ENCODE measurements at places on chromosomes 7 and 10. TPM values are rescaled to one million over a fixed set of nuclear protein-coding genes. Genes with fewer than 3 reads are reported as not detected.

The CNTNAP2 gene
- 0.11 TPM for total RNA-seq

DNA sequence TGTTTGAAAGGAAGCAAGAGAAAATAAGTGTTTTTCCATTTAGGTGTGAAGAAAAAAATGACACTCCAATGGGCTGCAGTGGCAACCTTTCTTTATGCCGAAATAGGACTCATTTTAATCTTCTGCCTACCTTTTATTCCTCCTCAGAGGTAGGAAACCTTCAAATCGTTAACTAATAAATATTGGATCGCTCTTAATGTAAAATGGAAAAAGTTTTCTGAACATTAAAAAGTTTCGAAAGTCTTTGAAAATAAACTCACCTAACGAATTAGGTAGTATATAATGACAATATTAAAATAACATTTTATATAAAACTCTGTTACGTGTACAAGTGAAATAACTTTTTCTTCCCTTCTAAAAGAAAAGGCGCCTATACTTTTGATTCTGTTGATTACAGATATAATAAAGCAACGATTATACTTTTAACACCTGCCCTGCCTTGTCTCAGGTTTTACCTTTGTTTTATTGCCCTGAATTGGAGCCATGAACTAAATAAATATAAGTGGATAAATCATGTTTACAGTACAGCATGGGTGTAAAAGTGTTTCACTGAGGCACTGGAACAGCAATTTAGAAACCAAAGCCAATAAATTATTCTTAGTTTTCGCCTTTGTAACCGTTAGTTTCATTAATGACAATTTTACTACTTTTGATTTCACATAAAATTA is 804 bp downstream of the BCAP29 start:
- DNase-seq: no peak

DNA sequence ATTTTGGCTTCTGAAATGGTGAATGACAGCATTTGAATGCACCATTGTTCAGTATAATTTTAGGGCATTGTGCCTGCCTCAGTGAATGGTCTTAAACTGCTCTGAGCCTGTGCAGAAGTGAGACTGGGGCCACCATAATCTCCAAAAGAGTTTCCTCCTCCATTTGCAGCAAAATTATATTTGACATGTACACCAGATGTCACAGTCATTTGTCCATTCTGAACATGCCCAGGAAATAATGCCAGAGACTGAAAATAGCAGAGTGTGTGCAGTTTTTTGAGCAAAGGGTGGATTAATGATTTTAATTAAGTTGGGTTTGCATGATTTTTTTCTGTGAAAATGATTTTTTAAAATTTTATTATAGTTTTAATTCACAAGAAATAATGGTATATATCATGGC is 26.4 kb upstream of the SLC35B4 start:
- no peak for DNase-seq

- DNase-seq: no peak
These were observed 155.6 kb downstream of the SH3PXD2A start for GRCh38 chr10:103699611-103700435.

DNA sequence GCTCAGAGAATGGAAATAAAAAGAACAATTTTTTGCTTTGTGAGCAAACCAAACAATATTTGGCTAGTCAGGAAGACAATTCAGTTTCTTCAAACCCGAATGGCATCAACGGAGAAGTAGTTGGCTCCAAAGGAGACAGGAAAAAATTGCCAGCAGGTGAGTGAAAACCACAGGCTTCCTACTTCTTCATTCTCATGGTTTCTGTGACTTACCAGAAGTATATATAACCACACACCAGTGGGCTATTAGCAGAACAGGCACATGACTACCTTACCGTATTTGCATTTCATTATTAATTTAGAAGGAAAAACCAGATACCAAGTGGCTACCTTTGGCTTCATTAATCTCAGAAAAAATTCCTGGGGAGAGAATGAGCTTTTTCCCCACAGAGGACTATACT is 8.8 kb downstream of the TDRD1 start:
- DNase-seq: no peak

DNA sequence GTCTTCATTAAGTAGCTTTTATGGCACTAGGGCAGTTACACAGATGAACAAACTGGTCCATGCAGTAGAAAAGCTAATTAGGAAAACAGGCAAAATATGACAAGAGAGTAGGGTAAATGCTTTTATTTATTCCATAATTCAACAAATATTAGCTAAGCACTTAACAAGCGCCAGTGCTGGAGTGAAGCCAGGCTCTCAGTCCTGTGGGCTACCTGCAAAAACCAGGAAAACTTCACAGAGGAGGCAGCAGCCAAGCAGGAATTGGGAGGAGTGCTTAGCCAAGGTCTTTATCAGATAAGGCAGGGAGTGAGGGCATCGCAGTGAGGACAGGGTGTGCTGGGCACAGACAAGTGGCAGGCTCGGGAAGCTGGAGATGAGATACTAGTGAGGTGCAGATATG is 4.9 kb upstream of the KAT6B start:
- DNase-seq: no peak

The TNKS2 gene
- total RNA-seq: 39.7 TPM

The CNNM1 gene
- total RNA-seq: 1.9 TPM

GRCh38 chr10:17236468-17237148 is 8.6 kb downstream of the VIM start:
- no peak for DNase-seq

The SLC29A4 gene
- total RNA-seq: 0.11 TPM

The CRYGN gene
- total RNA-seq: 0.46 TPM

GRCh38 chr10:1050554-1050953 is 1.6 kb upstream of the IDI1 start:
- no peak for DNase-seq

- no peak for DNase-seq
These were observed 8.8 kb downstream of the ADAP1 start for GRCh38 chr7:945556-946255.

DNA sequence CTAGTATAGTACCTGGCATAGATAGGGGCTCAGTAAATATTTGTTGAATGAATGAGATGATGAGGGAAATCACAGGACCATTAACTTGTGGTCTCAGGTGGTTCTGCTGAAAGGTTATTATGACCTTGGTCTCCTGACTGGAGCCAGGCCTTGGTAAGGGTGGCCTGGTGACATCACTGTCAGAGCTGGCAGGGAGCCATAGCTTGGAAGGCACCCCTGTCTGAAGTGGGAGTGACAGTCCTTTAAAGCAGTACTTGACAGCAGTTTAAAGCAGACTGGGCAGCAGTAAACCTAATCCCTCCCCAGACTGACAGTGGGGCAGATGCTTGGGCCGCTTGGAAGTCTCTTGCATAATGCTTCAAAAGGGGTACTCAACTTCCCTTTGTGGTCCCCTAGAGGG is 13.4 kb downstream of the DPCD start:
- DNase-seq: no peak

DNA sequence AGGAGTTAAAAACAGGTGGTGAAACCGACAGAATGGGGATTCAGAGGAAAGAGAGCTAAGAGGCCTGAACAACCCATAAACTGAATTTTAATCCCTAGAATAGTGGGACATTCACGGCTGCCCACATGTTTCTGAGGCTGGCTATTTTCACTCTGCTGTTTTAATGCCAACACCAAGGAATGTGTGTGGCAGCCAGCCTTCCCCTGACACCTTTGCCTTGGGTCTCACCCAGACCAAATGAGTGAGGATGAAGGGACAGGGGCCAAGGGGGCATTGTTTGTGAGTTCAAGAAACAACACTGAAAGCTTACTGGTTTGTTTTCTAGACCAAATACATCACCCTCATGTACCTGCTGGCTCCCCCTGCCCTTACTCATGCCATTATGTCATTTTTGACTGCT is 164.3 kb downstream of the JAZF1 start:
- no peak for DNase-seq

GRCh38 chr10:60288256-60288655 is 101.4 kb downstream of the ANK3 start:
- no peak for DNase-seq

The TBRG4 gene
- 105 TPM for total RNA-seq

GRCh38 chr7:155466814-155467733 is 9.1 kb downstream of the EN2 start:
- DNase-seq: no peak

DNA sequence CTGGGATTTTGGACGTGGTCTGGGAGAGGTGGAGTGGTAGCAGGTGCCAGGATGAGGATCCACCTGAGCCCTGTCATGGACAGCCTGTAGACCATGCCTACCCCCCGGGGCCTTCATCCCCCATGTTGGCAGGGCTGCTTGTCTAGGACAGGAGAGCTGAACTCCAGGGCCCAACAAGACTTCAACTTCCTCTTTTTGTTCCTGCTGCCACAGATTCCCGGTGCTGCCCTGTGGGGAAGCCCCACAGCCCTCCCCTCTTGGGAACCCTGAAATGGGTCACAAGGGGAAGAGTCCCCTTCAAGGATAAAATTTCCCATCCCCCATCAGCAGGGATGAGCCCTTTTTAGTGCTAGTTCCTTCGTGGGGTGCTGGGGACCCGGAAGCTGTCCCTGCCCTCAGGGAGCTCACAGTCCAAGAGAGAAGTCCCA is 1.3 kb upstream of the CUEDC2 start:
- no peak for DNase-seq

- no peak for DNase-seq
These were observed 61.7 kb downstream of the ICA1 start for GRCh38 chr7:8200316-8200715.

- DNase-seq: no peak
These were observed 194.3 kb upstream of the DGKB start for GRCh38 chr7:15096853-15097252.

The LAMB1 gene
- not detected for total RNA-seq

DNA sequence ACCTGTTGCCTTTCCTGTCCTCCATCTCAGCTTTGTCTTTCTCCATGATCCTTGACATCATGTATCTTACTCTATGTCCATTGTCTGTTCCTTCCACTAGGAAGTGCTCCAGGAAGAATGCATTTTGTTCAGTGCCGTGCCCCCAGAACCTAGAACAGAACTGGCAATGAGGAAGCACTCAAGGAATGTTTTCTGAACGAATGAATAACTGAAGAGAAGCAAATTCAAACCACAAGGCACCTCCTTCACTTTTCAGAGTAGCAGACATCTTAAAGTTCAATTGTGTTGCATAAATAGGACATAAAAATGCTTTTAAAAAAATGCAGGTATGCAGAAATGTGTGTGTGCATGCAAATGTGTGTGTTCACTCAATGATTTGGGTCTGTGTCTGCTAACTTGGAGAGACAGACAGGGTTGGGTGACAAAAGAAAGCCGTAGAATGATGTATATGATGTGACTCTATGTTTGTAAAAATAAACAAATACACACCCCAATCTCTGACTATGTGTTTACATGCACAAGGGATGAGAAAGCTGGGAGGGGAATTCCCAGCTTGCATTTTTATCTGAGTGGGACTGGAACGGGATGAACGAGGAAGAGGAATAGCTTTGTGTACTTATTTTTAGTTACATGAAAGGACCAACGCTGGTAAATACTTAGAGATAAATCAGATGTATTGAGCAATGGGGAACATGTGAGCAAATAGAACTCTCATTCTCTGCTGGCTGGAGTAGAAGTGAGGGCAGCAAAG is 237.7 kb downstream of the FANK1 start:
- DNase-seq: no peak

DNA sequence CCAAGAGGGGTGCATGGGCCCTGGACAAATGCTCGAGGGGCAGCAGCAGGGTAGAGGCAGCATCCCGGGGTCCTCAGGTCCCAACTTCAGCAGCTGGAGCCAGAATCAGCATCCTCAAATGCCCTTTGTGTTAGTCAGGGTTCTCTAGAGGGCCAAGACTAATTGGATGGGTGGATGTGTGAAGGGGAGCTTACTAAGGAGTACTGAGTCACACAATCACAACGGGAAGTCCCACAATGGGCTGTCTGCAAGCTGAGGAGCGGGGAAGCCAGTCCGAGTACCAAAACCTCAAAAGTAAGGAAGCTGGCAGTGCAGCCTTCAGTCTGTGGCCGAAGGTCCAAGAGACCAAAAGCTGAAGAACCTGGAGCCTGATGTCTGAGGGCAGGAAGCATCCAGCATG is 162.9 kb upstream of the TCERG1L start:
- DNase-seq: no peak

GRCh38 chr10:28125701-28126100 is 126.8 kb upstream of the ODAD2 start:
- no peak for DNase-seq

DNA sequence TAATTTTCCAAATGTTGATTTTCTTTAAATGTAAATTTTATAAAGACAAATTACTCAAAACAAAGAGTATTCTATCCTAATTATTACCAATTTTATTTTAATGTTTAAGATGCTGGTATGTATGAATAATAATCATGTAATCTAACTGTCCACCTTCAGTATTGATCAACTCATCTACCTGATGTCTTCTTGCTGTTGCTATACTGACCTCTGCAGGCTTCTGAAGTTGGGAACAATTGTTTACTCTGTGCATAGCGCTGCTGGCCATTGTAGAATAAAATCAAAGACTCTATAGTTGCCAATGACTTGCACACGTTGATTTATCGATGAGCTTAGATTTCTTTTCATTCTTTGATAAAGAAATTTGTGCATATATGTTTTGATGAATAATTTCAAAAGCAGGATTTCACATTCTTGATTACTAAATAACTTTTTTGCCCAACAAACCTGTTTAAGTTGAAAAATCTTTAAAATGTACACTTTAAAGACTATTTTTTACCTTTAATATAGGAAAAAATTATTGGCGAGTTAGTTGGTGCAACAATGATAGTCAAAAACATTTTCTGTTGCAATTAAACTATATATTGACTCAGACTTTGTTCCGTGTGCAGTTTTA is 282.3 kb downstream of the TFEC start:
- DNase-seq: no peak

The LIPN gene
- total RNA-seq: not detected

The STEAP2 gene
- total RNA-seq: 0.05 TPM

The PKD2L1 gene
- not detected for total RNA-seq
